ENCODE measurements at places on chromosomes 5 and 9. TPM values are rescaled to one million over a fixed set of nuclear protein-coding genes. Genes with fewer than 3 reads are reported as not detected.

Gene SYNPO
- total RNA-seq = 2.3 TPM

Gene CTXN3
- total RNA-seq = not detected

Gene NRARP
- 35.4 TPM for total RNA-seq

Gene SPINK6
- not detected for total RNA-seq

Gene PCDHB4
- 1.4 TPM for total RNA-seq

Gene DAB2IP
- total RNA-seq = 41.4 TPM

Gene EIF4E1B
- 0.63 TPM for total RNA-seq

Gene WNK2
- total RNA-seq = 87.2 TPM

Gene UBE2B
- total RNA-seq = 40.3 TPM

Gene ACOT12
- 0.33 TPM for total RNA-seq

Gene CNTLN
- 10.5 TPM for total RNA-seq

Gene FAM163B
- total RNA-seq = 0.38 TPM

Gene IL13
- not detected for total RNA-seq

Gene GRIA1
- 1.1 TPM for total RNA-seq

GRCh38 chr9:2311920-2312319 is 296.8 kb downstream of the SMARCA2 start:
- DNase-seq = no peak

- no peak for DNase-seq
Measured at GRCh38 chr9:122338536-122338935, 32.3 kb upstream of the PTGS1 start.

DNA sequence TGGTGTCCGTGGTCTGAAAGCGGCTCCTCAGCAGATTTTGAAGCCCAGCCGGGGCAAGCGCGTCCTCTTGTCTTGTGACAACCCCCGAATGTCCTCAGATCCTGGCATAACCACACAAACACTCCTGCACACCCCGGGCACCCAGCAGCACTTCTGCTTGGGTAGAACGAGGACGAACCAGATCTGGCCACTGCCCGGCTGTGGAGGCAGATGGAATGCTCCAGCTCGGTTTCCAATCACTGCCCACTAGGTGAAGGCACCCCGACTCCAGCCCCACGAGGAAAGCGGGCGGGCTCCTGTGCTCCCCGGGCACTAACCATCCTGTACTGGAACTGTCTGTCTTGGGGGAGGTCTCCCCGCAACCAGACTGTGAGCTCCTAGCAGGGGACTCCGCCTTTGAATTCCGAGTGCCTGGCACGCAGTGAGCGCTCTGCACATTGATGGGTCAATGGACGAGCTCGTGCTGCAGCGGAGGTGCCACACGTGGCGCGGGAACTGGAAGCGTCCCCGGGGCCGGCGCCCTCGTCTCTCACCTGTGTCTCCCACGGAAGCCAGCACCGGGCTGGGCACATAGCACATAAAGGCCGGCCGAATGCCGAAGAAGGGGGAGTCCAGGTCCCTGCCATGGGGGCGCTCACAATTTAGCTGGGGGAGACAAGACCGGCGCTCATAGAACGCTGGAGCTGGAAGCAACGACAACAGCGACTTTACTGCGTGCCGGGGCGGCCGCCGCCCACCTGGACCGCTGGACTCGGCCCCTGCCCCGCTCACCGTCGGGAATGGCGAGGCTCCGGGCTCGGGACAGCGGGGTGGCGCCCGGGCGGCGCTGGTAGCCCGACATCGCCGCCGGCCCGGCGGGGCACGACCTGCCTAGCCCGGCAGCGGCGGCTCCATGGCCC is 608 bp downstream of the ENTR1 start:
- DNase-seq = peak; percentile 60

DNA sequence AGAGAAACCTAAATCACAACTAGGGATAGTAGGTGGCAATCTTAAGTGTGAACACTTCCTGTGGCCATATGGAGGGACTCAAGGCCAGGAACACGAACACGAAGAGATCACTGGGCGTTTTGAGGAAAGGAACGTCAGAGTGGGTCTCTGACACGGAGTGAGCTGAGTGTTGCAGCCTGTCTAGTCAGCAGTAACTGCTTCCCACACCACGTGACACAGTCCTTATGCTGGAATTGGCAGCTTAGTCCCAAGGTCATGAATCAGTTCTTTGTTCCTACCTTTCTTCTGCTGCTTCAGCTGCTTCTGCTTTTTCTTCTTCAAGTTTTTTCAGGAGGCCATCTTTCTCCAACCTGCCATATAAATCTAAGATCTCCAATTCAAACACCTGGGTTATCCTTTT is 18.2 kb downstream of the SPACA9 start:
- DNase-seq = no peak

DNA sequence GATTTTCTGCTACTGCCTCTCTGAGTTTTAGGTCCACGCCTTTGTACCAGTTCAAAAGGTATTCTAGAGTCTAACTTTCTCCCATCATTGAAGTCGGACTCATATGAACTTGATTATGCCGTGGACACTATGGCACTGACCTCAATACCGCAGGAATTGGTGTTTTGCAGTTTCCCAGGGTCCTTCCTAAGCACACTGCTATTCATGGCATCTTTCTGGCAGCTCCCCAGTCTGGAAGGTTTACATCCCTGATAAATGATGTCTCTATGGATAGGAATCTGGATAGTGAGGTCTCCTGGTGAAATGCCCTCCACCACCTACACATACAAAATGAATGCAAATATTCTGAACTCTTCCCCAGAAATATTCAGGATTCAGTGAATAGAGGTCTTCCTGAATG is 422.2 kb downstream of the CTNND2 start:
- no peak for DNase-seq

GRCh38 chr9:70481471-70481870 is 67.0 kb upstream of the KLF9 start:
- no peak for DNase-seq

GRCh38 chr5:132179405-132179804 is 48.2 kb downstream of the P4HA2 start:
- DNase-seq = no peak

- DNase-seq = no peak
Measured at GRCh38 chr9:1877951-1878350, 137.2 kb upstream of the SMARCA2 start.

GRCh38 chr9:131986089-131986488 is 93.6 kb downstream of the MED27 start:
- DNase-seq = no peak

GRCh38 chr9:104861397-104861796 is 66.6 kb downstream of the ABCA1 start:
- DNase-seq = no peak

- DNase-seq = no peak
Measured at GRCh38 chr9:137407590-137408300, 15.2 kb downstream of the EXD3 start.

GRCh38 chr5:19987612-19988361 is at the start of gene CDH18:
Gene CDH18 (minus strand): TSS chr5:19988200. CDS start chr5:19838986, 149,214 bp downstream.
- DNase-seq = peak; percentile 77

DNA sequence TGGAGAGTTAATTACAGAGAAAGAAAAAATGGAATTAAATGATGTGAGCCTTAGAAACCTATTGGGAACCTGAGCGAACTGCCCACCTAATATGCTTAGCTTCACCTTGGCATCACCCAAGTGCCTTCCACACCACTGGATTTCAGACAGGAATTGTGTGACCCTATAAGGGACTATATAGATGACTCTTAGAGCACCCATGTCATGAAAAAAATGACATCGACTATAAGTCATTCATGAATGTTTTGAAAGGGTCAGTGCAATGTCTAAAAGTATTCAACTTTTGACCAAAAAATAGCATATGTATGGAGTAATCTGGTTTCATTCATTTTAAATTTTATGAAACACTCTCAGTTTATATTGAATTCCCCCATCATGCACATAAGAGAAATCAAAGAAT is 81.6 kb upstream of the PRRC1 start:
- no peak for DNase-seq

GRCh38 chr9:99262949-99263418 is 40.9 kb downstream of the SEC61B start:
- DNase-seq = no peak

DNA sequence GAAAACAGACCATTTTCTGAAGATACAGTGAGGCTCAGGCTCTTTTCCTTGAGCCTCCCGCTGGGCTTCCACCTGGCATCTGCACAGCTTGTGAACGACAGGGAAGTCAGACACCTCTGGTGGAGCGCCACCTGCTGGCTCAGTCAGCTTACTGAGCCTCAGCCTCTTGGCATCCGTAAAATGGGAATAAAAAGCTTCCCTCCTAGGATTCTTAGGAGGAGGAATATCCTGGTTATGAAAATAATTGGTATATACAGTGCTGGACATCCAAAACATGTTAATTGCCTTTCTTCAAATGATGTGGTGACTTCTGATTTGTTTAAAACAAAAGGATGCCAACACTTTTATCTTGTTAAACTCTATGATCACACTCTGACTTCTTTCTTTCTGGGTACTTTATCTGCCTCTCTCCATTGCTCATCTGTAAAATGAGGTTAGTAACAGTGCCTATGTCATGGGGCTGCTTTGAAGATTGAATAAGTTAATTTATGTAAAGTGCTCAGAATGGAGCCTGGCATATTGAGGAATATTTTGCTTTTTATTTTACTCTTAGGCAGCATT is 67.5 kb downstream of the MAMDC2 start:
- DNase-seq = peak; percentile 89

DNA sequence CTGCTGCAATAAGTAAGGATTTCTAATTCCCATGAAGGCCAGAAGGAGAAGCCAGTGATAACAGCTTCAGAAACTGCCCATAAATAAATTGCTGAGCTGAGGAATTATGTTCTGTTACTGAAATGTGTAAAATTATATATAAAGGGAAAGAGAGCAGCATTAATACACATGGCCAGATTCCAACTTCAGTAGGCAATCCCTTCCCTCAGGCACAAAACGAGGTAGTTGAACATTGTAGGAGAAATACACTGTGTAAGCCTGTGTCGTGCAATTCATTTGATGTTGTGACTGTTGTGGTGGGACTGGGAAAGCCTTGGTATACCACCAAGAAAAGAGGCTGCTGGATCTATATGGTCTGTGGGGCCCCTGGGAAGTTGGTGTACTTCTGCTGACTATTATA is 192.9 kb downstream of the WDR70 start:
- no peak for DNase-seq

GRCh38 chr5:97355775-97356174 is 172.7 kb upstream of the RIOK2 start:
- no peak for DNase-seq
